T1000 (cell line): ENCODE measurements at places on chromosomes 5 and 9.

DNA sequence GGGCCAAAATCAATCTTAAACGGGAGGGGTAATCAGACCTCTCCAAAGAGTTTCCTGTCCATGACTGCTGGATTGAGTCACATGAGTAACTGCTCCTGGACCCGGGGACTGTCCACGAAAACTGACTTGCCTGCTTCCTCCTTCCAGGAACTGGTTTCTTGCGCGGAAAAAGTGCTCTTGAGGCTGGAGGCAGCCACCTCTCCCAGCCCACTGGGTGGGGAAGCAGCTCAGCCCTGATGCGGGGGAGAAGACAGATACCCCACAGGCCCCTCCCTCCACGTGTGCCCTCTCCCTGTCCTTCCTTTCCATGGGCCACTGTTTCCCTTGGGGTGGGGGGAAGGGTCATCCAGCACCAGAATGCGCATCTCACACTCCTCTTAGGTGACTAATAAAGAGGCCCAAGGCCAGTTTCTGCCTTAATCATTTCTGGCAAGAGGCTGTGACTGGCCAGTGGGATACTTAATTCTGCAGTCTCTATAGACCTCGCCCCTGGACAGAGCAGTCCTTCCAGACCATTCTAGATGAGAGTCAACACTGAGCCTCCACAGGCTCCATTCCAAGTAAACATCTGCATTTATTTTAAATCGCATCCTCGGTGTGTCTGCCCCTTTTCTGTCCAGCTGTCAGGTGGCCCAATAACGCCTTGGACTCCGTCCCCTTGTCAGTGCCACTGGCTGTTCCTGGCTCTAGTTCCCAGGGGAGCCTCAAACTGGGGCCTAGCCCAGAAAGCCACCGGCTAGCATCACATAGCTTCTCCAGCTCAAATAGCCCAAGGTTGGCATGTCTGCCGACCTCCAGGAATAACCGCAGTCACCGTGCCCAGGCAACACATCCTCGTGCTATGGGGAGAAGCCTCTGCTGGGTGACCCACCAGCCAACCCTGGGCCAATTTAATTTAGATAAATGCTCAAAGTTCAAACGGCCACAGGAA lies 12.0 kb downstream of the REXO4 start:
- no peak for DNase-seq

DNA sequence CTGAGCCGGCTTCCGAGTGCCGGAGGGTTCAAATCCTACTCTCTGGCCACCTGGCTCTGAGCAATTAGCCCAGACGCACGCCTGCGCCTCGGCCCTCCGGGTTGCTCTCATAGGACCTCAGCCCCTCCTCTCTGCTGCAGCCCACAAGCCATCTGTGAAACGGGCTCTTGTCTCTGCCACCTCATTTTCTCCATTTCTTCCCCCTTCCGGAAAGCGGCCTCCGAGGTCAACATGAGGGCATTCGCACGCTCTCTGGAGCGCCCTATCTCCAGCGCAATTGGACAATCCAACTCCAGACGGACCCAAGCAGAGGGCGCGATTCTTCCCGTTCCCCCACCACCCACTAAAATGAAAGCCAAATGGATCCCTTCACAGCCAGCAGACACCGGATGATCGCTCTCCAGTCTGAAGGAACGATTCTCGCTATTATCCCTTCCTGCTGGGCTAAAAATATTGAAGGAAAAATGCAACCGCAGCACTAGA lies 41.5 kb downstream of the VAV2 start:
- DNase-seq, result no peak

DNA sequence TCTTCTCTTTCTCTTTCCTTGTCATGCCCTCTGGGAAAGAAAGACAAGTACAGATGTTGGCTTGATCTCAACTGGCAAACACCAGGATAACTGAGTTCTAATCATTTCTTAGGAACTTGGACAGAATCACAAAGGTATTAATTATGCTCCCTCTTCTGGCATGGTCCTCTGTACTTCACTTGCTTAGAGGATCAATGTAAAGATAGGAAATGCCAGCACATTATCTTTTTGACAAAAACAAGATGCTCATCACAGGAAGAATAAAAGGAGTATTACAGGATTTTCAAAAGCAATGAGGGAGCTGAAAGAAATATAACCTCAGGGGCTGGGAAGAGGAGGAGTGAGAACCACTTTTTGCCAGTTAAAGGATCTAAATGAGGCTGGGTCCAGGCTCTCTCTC lies 70.6 kb downstream of the LHFPL2 start:
- no peak for DNase-seq

- no peak for DNase-seq
Measured at GRCh38 chr5:96326902-96327301, 106.1 kb downstream of the PCSK1 start.
